Nucleus accumbens (tissue), 56 donors: ENCODE measurements at places on chromosomes 2 and 18.
A peak's percentile ranks its signal among the peaks of the same experiment; 100 is the strongest.

DNA sequence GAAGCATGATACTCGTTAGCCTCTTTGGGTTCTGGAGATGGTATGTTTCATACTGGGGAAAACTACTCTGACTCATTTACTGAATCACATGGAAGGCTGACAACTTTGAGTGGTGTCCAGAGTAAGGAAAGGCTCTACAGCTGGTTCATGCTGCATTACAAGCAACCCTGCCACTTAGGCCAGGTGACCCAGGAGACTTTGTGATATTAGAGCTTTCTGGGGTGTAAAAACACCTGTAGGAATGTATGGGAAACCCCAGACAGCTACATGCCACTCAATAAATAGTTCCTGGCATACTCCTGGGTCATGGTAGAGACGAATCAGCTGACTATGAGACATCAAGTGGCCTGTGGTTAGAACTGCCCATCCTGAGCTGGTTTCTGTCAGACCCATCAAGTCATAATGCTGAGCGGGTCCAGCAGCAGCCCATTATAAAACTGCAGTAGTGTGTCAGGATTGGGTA lies 21.3 kb upstream of the TCF7L1 start:
- no peak for DNase-seq

GRCh38 chr2:193774166-193774565 lies 1579.4 kb upstream of the TMEFF2 start:
- no peak for DNase-seq

DNA sequence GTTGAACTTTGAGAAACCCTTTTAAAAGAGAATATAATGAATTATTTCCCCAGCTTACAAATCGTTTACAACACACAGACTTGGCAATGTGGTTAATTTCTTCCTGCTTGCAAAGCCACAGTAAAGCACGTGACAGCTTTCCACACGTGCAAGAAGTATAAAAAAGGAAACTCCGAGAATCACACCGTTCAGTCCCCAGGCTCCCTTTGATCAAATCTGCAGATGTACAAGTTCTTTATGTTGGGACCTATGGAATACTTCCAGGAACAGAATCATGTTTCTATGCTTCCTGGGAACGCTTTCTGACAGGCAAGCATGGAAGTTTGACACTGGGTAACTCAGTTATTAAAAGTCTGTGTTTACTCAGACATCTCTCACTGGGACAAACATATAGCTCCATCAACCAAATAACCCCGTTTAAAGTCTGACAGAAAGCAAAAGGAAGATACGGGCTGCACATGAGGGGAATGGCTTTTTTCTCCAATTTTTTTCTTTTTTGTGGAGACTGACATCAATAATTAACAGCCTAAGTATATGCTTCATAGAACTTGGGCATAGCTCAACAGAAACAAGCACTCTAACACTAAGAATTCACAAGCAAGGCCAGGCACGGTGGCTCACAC lies 134.8 kb downstream of the EIPR1 start:
- no peak for DNase-seq

GRCh38 chr2:195961873-195962272 lies 106.8 kb downstream of the DNAH7 start:
- no peak for DNase-seq

DNA sequence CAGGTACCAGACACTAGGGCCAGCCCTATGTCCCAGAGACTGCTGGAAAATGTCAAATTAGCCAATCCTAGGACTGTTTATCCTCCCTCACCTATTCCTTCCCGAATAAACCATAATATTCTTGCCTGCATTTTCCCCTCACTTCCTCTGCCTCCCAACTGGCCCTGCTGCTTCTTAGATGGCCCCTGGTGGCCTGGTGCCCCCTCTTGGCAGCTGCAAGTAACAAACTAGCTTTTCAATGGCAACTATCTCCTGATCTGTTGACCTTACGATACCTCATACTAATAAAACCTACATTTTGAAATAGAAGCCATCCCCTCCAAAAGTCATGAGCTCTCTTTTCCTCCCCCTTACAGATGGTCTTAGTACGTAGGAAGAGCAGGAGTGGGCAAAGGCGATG lies 132.0 kb downstream of the ALPK2 start:
- no peak for DNase-seq

GRCh38 chr2:28281739-28282138 lies 110.9 kb upstream of the FOSL2 start:
- no peak for DNase-seq

GRCh38 chr2:30706534-30707303 lies 100.5 kb downstream of the CAPN13 start:
- DNase-seq = peak; percentile 39

- no peak for DNase-seq
These were observed 147.0 kb upstream of the ID2 start for GRCh38 chr2:8534729-8535468.

DNA sequence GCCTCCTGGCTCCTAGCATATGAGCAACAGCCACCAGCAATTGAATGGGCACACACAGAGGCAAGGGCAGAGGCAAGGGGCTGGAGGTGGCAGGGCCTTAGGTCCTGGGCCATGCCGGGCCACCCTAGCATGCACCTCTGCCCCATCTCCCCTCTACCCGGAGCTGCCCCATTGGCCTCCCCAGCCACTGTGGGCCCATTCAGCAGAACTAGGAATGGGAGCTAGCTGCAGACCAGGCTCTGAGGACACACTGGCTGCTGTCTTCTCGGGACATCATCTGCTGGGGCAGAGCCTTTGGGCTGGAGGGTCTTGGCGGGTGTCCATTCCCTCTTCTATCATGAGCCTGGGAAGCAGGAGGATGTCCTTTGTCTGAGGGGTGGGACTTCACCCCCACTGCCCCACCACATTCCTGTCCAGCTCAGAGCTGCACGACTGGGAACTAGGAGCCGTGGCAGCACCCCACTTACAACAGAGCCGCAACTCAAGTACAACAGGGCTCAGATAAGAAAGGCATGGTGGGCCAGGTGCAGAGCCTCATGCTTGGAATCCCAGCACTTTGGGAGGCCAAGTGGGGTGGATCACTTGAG lies 800 bp downstream of the VIL1 start:
- DNase-seq = no peak

- DNase-seq = no peak
These were observed 266.9 kb downstream of the DSC3 start for GRCh38 chr18:30775629-30776028.

- no peak for DNase-seq
These were observed 90.5 kb downstream of the LRATD1 start for GRCh38 chr2:14722904-14723570.

DNA sequence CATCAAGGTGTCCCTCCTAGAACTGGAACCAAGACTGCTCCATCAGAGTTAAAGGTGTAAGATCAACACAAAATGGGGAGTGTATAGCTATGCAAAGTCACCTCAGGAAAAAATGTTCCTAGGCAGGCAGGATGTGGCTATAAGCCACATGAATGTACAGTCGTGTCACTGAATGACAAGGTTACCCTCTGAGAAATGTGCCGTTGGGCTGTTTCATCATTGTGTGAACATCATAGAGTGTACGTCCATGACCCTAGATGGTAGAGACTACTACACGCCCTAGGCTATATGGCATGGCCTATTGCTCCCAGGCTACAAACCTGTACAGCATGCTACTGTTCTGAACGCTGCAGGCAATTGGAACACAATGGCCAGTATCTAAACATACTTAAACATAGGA lies 24.5 kb downstream of the TYMS start:
- no peak for DNase-seq

- DNase-seq = no peak
These were observed 12.5 kb downstream of the SDC1 start for GRCh38 chr2:20212459-20212870.

GRCh38 chr2:85183076-85183475 lies 49.9 kb downstream of the TCF7L1 start:
- DNase-seq = no peak

DNA sequence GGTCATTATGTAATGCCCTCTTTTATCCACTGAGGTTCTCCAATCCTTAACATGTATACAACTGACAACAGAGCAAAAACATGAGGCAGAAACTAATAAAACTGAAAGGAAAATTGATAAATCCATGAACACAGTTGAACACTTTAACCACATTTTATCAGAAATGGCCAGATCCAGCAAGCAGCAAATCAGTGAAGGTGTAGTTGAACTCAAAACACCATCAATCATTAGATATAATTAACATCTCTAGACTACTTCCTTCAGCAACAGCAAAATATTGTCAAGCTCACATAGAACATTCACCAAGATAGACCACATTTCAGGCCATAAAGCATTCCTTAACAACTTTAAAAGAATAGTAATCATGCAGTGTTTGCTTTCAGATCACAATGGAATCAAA lies 72.9 kb downstream of the HS6ST1 start:
- no peak for DNase-seq

GRCh38 chr2:146532509-146533147 lies 1312.2 kb upstream of the ACVR2A start:
- no peak for DNase-seq

DNA sequence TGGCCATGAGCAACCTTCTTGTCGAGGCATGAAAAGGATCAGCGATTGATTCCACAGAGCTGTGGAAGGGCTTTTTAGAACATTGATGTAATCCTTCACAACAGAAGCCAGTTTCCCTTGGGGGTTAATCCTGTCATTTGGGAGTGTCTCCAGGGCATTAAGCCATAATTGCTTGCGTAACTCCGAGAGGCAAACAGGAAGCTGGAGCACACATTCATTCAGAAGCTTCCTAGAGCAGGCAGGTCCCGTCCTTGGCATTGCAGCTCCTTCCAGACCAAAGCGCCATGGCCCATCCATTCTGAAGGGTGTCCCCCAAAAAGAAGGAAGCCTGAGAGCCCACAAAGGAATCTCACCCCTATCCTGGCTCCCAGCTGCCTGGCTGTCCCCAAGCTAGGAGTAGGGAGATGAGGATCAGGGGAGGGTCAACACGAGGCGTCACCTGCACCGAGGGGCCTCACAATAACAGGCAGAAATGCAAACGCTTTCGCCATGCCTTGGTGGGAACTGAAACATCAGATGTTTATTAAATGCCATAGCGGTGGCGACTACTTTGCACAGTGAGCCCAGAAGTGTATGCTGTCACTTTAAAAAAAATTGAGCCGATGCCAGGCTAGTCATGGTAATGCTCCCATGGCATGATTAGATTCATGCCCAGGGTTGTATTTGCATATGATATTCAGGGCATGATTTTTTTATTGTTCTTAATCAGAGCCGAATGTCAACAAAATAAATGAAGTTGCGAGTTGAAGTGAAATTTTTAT lies 339.4 kb downstream of the BCL11A start:
- no peak for DNase-seq

DNA sequence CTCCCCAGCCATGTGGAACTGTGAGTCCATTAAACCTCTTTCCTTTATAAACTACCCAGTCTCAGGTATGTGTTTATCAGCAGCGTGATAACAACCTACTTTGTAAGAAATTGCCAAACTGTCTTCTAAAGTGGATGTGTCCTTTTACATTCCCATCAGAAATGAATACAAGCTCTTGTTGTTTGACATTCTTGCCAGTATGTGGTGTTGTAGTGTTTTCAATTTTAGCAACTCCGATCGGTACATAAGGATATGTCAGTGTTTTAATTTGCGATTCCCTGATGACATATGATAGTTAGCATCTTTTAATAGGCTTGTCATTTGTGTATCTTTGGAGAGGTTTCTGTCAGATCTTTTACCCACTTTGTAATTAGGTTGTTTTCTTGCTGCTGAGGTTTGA lies 1156.3 kb upstream of the CRIM1 start:
- DNase-seq = no peak

DNA sequence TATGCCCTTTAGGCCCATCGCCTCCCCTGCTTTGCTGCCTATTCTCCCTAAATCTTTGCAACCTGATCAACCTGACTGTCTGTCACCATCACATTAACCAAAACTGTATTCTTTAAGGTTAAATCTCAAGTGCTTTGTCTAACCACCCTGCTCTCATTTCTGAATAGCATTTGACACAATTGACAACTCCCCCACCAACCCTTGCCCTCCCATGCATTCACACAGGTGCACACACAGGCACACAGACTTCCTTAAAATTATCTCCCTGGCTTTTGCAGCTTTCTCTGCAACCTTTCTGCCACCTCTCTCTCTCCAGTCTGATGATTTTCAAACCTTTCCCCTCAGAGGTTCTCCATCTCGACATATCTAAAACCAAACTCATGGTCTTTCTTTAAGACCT lies 64.6 kb upstream of the ST8SIA3 start:
- no peak for DNase-seq
